Activated T-helper 1 cell treated with anti-CD3 and anti-CD28 coated beads, Interleukin-2, amount 50 U/mL, for 16 hours (primary cell): ENCODE measurements at places on chromosomes 6 and 20.

DNA sequence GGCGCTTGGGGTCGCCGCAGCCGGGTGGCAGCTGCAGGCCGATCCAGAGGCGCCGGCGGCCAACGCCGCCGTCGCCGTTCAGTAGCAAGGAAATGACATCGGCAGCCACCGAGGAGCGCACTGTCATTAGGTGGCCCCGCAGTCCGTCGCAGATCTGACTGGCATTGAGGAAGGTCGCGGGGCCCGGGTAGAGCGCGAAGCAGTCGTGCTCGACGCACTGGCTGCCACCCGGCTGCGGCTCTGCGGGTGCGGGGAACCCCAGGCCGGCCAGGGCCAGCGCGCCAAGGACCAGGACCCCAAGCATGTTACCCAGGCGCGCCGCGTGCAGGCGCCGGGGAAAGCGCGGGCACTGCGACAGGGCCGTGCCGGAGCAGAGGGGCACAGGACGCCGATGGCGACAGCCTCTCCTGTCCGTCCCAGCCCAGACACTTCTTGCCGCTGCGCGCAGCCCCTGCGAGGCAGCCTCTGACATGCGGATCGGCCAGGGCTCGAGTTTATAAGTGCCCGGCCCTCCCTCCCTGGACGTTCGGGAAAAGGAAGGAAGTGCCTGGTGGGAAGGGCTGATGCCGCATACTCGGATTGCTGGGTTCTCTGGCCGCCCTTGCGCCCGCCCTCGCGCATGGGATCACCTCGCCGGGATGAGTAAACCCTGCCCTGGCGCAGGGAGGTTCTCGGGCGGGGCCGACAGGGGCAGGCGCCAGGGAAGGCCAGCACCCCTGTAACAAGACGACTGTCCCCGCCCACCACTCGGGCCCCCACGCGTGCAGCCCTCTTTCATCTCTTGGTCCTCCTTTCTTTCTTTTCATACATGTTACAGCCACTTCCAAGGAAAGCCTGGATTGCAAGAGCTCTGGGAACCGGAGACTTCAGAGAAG, at the start of gene THBD:
Gene THBD, minus strand, starts transcription at position 472 of the 875 bp plus-strand sequence. Its CDS starts 168 bp downstream, at position 304.
- DNase-seq, result no peak

DNA sequence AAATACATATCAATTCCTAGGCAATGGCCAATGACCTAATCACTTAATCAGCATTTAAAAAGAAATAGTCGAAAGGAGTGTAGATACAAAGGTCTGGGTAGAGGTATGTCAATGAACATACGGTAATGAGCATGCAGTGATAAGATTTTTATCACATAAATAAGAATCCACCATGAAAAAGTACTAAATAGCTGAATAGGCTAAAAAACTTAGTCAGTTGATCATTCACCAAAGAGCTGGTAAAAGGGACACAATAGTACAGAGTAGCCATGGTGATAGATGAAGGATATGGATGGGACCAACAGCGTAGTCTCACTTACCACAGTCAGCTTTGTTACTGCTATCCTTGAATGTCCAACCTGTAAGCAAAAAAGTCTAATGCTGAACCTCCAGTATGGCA, 1018.6 kb upstream of the EYS start:
- DNase-seq, result no peak

DNA sequence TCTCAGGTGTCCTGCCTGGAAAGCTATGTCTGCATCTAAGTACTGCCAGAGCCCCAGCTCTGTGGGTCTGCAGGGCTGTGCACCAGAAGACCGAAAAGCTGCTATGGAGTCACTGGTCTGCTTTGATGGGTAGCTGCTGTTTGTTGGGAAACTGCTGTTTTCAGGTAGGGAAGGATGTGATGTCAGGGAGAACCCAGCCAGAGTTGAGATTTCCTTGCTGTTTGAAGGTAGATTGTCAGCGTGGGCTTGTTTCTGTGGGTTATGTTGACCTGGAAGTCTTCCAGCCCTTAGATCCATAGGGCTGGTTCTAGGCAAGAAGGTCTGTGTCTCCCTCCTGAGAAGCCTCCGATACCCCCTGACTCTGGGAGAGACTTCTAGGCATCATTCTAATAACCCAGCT, 12.2 kb upstream of the SHLD1 start:
- no peak for DNase-seq

DNA sequence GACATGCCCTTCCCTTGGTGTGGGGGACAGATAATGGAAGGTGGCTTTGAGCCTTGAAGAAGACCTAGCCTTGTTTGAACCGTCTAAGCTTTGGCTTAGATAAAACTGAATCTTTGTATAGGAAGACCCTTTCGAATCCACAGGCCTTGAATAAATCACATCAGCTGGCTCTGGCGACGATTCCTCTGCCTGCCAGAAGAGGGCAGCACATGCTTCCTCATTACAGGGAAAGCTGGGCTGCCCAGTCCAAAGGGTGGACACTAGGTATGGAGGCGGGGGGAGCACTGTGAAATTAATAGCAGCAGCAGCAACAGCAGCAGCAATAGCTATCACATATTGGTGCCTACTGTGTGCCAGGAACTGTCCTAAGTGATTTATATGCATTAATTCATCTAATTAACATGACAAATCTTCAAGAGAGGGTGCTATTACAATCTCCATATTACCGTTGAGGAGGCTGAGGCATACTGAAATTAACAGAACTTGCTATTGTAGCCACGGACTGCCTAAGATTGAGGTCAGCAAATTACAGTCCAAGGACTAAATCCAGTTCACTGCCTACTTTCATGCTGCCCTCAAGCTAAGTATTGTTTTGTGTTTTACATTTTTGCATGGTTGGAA, 85.1 kb downstream of the CLIC5 start:
- DNase-seq, result peak; percentile 27

DNA sequence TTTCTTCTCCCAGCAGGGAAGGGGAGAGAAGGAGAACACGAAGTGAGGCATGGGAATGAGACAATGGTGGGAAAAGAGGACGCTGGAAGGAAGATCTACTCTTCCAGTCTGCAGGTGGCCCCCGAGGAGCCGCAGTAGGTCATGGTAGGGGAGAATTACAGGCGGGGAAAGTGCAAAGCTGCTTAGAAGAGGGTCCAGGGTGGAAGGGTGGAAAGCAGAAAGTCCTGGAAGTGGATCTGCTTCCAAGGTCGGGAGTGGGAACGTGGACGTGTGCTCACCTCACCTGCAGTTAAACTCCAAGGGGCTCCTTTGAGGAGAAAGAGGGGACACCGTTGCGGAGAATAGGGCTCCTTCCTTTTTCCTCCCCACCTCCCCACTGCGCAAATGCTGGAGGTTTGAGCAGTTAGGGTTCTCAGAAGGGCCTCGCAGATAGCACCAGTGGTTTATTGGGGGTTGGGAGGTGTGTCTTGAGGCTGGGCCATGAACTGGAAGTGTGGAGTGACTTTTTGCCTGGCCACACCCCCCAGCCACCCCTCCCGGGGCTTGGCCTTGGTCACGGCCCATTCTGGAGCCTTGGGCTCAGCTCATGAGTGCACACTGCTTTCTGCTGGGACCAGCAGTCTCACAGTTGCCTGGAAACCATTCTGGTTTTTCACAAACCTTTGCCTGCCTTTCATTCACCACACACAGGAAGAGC, 100.4 kb upstream of the MLN start:
- peak; percentile 32 for DNase-seq

DNA sequence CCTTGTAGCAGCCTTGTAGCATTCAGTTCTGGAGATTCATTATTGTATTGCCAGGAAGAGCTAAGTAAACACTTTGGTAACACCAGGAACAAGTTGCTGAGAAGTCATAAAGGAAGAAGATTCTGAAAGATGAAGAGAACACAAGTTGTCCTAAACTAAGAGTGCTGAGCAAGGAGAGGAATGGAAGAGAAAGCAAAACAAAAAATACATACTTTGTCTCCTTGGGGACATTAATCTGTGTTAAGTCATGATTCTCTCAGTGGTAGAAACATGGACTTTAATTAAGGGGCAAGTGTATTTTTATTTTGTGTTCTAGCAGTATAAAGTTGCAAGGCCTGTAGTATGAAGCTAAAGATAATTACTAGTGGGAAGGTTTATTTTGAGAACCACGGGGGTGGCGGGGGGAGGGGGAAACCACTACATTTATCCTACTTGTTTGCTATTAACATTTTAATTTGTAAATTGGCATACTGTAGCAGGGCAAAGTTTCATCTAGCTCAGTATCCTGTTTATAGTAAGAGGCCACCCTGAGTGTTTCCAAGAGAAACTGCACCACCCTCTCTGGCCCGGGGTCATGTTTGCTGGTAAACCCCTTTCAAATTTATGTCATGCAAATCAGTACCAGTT, 463.0 kb downstream of the CDKAL1 start:
- no peak for DNase-seq

- DNase-seq, result no peak
These were observed 2.0 kb downstream of the ARMH2 start for GRCh38 chr6:24796616-24797290.

DNA sequence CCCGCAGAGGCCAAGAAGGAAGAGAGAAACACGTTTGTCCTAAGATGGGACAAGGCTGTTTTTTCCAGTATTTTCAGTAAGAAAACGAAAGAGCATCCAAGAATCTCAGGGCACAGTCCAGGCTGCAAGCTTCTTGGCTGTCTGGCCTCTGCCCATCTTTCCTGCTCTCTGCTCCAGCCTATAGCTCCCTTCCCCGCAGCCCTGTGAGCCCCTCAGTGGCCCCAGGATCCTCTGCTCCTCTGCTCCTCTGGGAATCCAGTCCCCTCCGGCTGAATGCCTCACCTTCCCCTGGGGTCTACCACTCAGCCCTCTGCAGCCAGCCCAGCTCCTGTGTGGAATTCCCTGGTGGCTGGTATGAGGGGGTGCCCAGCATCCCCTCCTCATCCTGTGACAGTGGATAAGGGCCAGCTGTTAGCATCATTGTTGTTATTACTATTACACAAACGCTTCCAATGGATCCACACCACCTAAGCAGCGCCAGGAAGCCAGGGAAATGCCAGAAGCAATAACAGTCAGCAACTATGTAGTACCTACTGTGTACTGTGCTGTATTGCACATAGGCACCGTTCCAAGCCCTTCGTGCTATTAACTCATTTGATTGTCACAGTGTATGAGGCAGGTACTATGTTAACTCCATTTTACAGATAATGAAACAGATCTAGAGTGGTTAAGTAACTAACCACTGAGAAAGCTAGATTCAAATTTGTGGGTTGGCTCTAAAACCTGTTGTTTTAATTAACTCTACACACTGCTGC, 60.3 kb upstream of the PTPN1 start:
- no peak for DNase-seq

GRCh38 chr20:15036948-15037347, 699.5 kb upstream of the FLRT3 start:
- no peak for DNase-seq

DNA sequence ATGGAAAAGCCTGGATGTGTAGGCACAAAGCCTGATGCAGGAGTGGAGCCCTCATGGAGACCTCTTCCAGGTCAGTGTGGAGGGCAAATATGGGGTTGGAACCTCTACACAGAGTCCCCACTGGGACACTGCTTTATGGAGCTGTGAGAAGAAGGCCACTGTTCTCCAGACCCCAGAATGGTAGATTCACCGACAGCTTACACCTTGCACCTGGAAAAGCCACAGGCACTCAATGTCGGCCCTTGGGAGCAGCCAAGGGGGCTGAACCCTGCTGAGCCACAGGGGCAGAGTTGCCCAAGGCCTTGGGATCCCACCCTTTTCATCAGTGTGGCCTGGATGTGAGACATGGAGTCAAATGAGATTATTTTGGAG, 24.9 kb downstream of the NCR2 start:
- DNase-seq, result no peak

GRCh38 chr6:107219851-107220250, 104.5 kb upstream of the BEND3 start:
- no peak for DNase-seq

DNA sequence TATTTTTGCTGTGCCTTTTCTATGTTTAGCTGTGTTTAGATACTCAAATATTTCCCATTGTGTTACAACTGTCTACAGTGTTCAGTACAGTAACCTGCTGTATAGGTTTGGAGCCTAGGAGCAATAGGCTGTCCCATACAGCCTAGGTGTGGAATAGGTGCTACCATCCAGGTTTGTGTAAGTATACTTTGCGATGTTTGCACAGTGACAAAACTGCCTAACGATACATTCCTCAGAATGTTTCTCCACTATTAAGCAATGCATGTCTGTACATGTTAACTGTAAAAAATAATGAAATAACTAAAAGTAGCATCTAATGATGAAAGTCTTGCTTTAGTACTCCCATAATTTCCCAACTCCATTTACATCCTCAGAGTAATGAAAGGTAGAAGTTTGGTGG, 46.0 kb downstream of the SERAC1 start:
- no peak for DNase-seq

GRCh38 chr6:119858901-119859300, 509.3 kb upstream of the MAN1A1 start:
- DNase-seq, result no peak

GRCh38 chr20:60513141-60513540, 554.9 kb downstream of the CDH26 start:
- no peak for DNase-seq

DNA sequence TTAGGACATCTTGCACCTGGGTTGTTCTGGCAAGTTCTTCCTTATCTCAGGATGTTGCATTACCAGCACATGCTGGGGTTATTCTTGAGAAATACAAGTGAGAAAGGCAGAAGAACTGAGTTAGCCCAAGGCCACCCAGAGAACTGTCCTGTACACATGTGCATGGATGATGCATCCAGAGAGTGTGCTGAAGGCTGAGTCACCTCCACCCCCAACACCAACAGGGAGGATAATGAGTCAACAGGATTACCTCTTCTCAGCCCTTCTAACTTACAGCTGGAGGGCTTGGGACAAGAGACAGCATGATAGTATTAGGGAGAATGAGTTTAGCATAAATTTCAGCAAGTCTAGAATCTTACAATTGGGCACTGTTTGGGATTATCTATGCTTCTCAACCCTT, 8.5 kb downstream of the SCGN start:
- no peak for DNase-seq

DNA sequence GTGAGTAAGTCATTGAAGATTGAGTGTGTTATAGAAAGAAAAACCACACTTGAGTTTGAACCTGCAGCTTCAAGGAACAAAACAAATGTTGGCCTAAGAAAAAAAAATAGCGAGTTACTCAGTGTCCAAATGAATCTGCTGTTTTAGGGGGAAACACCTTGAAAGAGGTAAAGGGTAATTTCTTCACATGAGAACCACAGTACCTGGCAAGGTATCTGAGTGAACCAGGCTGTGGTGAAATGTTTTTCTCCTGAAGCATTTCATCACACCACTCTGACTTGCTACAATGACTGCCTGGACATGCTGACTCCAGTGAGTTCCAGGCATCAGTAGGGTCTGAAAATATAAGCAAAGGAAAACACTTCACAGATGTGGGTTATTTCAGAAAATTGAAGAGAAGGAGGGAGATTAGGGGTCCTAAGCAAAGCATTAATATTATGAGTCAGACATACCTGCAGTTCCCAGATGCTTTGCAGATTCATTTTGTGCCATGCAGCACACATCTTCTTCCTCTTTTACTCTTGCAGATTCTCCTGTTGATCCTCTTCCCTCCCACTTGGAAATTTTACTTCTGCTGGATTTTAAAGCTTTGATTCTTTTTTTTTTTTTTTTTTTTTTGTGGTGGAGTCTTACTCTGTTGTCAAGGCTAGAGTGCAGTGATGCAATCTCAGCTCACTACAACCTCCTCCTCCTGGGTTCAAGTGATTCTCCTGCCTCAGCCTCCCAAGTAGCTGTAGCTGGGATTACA, 206.2 kb upstream of the SGK1 start:
- DNase-seq, result no peak
